ENCODE measurements at places on chromosomes 11 and 22. TPM values are rescaled to one million over a fixed set of nuclear protein-coding genes. Genes with fewer than 3 reads are reported as not detected.

- DNase-seq = no peak
These were observed 48.2 kb upstream of the FTH1 start for GRCh38 chr11:62015615-62016014.

GRCh38 chr11:104705490-104706190 lies 192.6 kb downstream of the CASP12 start:
- DNase-seq = peak; percentile 72

GRCh38 chr22:36228944-36229343 lies 10.4 kb downstream of the APOL2 start:
- DNase-seq = no peak

DNA sequence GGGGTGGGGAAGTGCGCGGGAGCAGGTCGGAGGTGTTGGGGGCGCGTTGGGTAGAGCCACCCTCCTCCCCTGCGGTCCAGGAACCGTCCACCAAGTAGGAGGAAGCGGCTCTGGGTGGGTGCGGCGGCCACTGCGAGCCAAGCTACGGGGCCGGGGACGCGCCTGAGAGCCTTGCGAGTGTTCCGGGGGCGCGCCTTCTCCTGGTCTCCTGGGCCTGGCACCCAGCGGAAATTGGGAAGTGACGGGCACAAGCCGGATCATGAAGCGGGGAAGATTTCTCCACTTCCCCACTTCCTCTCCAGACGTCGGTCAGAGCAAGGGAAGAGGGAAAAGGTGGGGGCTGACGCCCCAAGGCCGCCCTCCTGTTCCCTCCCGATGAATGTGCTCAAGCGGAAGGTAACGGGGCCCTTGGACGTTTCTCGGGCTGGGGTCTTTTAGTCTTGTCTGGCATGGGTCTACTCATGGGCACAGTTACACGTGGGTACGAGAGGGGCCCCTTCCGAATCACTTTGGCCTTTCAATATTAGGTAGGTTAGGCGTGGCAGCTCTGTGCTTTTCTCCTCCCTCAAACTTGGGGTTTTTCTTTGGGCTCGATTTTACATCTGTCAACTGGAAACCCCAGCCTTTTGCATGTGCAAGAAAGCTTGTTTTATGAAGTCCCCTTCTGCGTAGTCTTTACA lies 865 bp downstream of the RBM14 start:
- DNase-seq = no peak

The KLHL35 gene
- total RNA-seq = 0.21 TPM

DNA sequence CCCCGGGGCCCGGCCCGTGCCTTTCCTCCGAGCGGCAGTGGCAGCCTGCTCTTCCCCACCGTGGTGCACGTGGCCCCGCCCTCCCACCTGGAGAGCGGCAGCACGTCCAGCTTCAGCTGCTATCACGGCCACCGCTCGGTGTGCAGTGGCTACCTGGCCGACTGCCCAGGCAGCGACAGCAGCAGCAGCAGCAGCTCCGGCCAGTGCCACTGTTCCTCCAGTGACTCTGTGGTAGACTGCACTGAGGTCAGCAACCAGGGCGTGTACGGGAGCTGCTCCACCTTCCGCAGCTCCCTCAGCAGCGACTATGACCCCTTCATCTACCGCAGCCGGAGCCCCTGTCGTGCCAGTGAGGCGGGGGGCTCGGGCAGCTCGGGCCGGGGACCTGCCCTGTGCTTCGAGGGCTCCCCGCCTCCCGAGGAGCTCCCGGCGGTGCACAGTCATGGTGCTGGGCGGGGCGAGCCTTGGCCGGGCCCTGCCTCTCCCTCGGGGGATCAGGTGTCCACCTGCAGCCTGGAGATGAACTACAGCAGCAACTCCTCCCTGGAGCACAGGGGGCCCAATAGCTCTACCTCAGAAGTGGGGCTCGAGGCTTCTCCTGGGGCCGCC lies 11.9 kb downstream of the C22orf31 start:
- no peak for DNase-seq

- no peak for DNase-seq
These were observed 32.8 kb downstream of the OSBPL5 start for GRCh38 chr11:3132271-3132781.

The ADORA2A gene
- 45.1 TPM for total RNA-seq

The H19 gene
- total RNA-seq = not detected

The DDI1 gene
- total RNA-seq = not detected

DNA sequence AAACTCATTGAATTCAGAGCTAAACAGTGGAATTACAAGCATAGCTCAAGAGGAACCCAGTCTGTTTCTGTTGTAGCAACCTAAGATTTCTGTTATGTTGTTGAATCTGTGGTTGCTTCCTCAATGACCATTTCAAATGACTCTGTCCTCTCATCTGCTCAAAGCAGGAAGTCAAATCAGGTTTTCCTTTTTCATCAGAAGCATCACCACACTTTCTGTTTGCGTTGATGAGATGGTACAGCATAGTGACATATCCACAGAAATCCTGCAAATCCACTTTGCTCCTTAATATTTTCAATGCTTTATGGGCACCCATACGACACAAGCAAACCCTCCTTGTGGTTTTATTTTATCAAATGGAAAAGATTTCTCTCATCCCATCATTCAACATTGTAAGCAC lies 12.6 kb upstream of the UCP2 start:
- DNase-seq = no peak

The LRRC10B gene
- total RNA-seq = not detected

The PATE4 gene
- not detected for total RNA-seq
